Spleen (tissue), 13 donors: ENCODE measurements at places on chromosomes 3 and 15. TPM values are rescaled to one million over a fixed set of nuclear protein-coding genes. Genes with fewer than 3 reads are reported as not detected.

Gene RAMAC
- 12.8 TPM for total RNA-seq

Gene SPESP1
- total RNA-seq: 2.0 TPM

Gene HDGFL3
- 24.2 TPM for total RNA-seq

Gene PIGX
- total RNA-seq: 16.4 TPM

Gene CPNE9
- not detected for total RNA-seq

Gene ARHGEF26
- 0.86 TPM for total RNA-seq

Gene DOCK3
- total RNA-seq: 0.50 TPM

Gene TRIM71
- total RNA-seq: 0.09 TPM

DNA sequence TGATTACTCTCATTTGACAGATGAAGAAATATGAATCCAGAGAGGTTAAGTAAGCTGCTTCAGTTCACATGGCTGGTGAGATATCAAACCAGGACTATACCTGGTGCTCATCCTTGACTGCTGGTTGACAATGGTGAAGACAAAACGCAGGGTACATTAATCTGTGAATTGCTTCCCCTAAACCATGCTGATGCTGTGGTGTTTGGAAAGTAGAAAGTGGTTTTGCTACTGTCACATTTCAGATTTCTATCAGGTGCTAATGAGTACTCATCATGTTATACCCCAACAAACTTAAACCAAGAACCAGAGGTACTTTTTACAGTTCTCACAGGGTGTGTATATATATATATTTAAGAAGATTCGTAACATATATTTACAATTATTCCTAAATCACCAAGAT is 85.0 kb upstream of the PRTG start:
- DNase-seq: no peak

- no peak for DNase-seq
Measured at GRCh38 chr3:12188328-12188648, 29.6 kb upstream of the TIMP4 start.

DNA sequence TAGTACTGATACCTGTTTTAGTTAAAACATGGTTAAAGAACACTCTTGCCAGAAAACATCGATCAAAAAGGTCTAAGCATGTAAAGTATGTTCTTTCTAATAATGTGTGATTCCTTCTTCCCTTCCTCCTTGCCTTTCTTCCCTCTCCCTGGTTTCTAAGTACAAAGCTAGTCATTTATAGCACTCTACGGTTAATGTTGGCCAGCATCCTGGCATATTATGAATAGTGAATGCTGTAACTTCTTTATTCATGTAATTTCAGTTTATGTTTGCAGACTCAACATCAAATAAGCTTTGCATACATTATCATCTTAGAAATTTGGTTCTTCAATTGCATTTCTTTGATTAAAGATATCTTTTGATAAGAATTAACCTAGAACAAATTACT is 27.1 kb downstream of the P2RY12 start:
- no peak for DNase-seq

DNA sequence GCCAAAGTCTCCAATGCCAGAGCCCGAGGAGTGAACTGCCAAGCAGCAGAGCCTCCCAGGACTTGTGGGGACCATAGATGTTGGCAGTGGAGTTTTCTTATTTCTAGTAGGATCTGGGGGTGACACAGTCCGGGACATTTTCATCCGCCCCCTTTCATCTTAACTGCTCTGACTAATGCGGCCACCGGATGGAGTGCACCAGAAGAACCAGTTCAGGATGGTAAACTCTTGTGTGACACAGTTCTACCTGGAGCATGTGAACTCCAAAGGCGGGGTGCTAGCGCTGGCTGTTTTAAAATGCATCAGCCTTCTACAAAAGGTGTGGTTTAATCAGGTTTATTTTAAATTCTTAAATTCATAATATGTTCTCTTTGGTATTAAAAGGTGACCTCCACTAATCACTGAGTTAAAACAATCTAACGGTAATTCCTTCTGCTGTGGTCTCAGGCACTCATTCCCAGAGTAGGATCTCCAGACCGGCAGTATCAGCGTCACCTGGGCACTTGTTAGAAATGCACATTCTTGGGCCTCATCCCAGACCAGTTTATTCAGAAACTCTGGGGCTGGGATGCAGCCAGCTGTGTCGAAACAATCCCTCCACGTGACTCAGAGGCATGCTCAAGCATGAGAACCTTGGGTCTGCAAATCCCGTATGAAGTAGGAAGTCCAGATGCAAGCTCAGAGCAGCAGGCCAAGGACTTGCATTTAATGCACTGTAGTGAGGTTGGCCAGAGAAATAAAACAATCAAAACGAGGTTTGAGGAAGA is 105.5 kb downstream of the GABRB3 start:
- DNase-seq: no peak

- DNase-seq: no peak
Measured at GRCh38 chr15:93694033-93694432, 537.3 kb upstream of the MCTP2 start.

- DNase-seq: no peak
Measured at GRCh38 chr15:74458473-74458872, 2.5 kb downstream of the UBL7 start.

- DNase-seq: no peak
Measured at GRCh38 chr3:158488670-158489069, 82.3 kb upstream of the MLF1 start.

DNA sequence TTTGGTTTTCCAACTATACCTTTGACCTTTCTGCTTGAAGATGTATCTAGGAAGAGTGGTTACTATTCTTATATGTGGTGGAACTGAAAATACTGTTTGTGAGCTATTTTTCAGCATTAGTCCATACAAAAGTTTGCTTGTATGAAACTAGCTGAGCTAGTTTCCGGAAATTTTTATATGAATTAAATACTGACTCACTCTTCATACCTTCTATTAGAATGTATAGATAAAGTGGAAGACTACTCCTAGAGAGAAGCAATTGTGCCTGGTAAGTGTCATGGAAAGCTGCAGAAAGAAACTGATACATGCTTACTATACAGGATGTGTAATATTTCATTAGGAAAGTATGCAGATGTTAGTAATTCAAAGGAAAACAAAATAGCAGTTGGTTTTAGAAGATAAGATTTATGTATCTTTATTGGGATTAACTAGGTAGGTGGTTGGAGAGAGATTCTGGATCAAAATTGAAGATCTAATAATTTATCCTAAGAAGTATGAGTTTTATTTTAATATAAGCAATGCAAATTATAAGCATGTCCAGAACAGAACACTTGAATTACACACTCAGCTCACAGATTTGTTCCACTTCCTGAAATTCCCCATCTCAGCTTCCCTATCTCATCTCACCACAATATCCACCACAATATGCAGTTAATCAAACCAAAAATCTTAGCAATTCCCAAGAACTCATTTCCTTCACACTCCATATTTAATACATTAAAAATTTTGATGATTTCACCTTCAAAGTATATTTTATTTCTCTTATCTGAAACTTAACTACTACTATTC is 82.8 kb downstream of the BCHE start:
- DNase-seq: no peak

GRCh38 chr15:101136381-101137268 is 115.2 kb downstream of the CHSY1 start:
- DNase-seq: peak; percentile 58

DNA sequence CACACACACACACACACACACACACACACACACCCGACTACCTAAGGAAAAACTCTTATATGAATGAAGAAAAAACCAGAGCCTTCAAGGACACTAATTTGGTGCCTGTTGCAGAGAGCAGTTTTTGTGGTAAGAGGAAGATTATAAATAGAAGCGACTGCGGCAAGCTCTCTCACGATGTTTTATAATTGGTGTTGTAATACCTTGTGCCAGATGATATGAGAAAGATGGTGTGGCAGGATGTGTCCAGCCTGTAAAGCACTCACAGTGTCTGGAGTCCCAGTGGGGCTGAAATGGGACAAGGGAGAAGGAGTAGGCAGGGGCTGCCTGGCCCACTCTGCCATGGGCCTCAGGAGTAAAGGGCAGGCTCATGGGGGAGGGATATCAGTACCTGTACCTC is 839.9 kb downstream of the AGBL1 start:
- DNase-seq: no peak

DNA sequence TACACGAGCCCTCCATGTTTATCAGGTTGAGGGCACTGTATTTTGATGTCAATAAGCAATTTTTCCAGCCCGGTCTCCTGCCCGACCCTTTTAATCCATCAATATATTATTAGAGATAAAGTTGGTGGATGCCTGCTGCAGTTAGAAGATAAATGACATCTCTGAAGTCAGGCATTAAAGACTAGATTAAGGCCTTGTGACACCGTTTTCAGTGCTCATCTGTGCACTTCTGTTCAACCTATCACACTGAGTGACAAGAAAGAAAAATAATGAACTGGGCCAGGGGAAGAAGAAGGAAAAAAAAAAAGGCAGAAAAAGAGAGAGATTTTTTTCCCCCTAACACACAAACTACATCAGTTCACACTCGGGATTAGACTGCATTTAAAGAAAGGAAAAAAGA is 371.8 kb downstream of the IL20RB start:
- DNase-seq: no peak

GRCh38 chr3:23623844-23624243 is 181.9 kb upstream of the UBE2E1 start:
- DNase-seq: no peak

- DNase-seq: no peak
Measured at GRCh38 chr3:172648747-172649146, 62.1 kb downstream of the NCEH1 start.

DNA sequence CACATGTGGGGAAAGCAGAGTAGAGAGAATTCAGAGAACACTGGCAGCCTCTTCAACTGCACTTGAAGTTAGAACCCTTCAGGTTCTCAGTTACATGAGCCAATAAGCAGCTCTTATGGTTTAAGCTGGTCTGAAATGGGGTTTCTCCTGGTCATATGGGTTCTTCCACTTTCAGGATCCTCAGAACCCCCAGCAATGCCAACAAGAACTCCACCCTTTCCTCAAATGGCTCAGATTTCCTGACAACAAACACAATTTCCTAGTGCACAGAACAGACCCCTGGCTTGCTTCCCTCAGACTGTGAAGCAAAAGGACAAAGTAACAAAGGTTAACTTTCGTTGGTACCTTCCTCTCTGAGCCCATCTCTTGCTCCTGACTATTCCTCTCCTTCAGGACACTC is 23.9 kb upstream of the FRMD4B start:
- DNase-seq: no peak

GRCh38 chr15:66901336-66902100 is 163.9 kb upstream of the SMAD3 start:
- DNase-seq: no peak

GRCh38 chr3:51243924-51244323 is 141.2 kb upstream of the MANF start:
- no peak for DNase-seq

GRCh38 chr3:139121513-139122220 is 77.0 kb upstream of the PRR23C start:
- no peak for DNase-seq

- DNase-seq: peak; percentile 91
Measured at GRCh38 chr3:15331606-15332404, 581 bp downstream of the SH3BP5 start.

DNA sequence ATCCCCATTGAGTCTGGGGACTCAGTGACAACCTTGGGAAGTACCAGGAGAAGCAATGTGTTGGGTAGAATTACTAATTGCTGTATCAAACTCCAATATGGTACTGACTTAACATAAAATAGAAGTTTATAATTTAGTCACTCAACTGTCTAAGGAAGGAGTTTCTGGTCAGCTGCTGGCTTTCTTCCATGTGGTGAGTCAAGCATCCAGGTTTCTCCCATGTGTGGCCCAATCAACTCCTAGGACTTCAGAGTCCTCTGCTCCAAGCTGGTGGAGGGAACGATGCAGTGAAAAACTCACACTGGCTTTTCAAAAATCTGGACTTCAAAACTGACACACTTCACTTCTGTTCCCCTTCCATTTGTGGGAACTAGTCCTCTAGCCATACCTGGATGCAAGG is 25.2 kb downstream of the WNT5A start:
- DNase-seq: no peak

GRCh38 chr3:123104550-123104949 is 37.7 kb downstream of the PDIA5 start:
- peak; percentile 7 for DNase-seq

GRCh38 chr15:74754593-74755215 is 6.1 kb downstream of the CYP1A2 start:
- DNase-seq: no peak

- peak; percentile 83 for DNase-seq
Measured at GRCh38 chr15:92810418-92811138, 89.5 kb upstream of the CHD2 start.

- peak; percentile 76 for DNase-seq
Measured at GRCh38 chr3:57078344-57078634, 17.8 kb downstream of the SPATA12 start.

DNA sequence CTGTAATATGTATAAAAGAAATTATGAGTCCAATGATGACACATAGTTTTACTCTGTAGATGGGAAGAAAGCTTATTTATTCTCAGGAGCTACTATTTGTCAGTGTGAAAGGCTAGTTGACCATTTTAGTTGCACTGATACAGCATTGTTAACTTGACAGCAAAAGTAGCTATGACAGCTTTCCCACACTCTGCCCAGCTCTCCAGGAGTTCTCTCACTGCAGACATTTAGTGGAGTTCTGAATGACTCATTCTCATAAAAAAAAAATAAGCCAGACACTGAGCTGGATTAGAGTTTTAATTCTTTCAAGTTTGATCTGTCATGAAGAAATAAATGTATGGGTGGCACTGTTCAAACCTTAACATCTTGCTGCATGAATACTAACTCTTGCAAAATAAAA is 77.2 kb upstream of the CFAP20DC start:
- no peak for DNase-seq

- no peak for DNase-seq
Measured at GRCh38 chr3:64667138-64667537, 20.7 kb downstream of the ADAMTS9 start.

GRCh38 chr3:53083521-53083920 is 37.6 kb upstream of the SFMBT1 start:
- no peak for DNase-seq

DNA sequence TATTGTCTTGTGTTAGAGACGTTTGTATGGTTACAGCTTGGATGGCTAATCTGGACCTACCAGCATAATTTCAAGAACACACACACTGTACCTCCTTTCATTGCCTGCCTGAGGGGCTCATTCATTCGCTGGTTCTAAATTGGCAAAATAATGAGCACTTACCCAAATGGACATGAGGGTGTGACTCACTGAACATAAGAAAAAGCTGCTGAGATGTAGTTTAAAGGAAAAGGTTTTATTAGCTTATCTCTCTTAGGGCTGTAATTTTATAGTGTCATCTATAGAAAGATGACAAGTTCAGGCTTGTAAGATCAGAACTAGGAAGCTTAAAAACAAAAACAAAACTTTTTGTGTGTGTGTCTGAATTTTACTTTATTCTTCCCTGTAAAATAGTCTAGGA is 120.7 kb upstream of the WNT7A start:
- DNase-seq: no peak

- DNase-seq: no peak
Measured at GRCh38 chr3:151281671-151282324, 3.5 kb upstream of the P2RY14 start.

- DNase-seq: no peak
Measured at GRCh38 chr3:184260724-184261269, 556 bp downstream of the CAMK2N2 start.
